ENCODE measurements at places on chromosomes 7 and 10. TPM values are rescaled to one million over a fixed set of nuclear protein-coding genes. Genes with fewer than 3 reads are reported as not detected.
A peak's percentile ranks its signal among the peaks of the same experiment; 100 is the strongest.

The ARL5B gene
- 13.7 TPM for total RNA-seq

The ITPRID1 gene
- not detected for total RNA-seq

DNA sequence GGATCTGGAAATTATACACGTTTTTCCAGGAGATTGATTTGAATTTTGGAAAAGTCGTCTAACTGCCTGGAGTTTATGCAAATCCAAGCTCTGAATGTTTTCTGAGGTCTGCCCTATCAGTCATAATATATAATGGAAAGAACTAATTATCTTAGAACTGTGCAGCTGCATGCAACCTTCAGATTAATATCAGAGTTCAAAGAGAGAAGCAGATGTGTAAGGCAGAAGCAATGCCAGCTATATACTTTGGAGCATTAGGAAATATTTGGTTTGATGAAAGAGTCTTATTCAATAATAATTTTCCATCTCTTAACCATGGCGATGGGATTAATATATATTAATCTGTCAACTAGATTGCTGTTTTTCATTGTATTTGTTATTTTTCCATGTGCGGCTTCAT lies 500.9 kb downstream of the NEBL start:
- H3K4me1 ChIP-seq, result no peaks in the 10 kb centered on the region
- no peak overlapping the region for H3K4me3 ChIP-seq
- no peak overlapping the region for H3K27ac ChIP-seq

- no peaks in the 10 kb centered on the region for H3K27me3 ChIP-seq
- H3K4me1 ChIP-seq, result no peaks in the 10 kb centered on the region
- H3K4me3 ChIP-seq, result no peak overlapping the region
- H3K36me3 ChIP-seq, result no peaks in the 10 kb centered on the region
- DNase-seq, result no peak
Measured at GRCh38 chr10:94281654-94282053, 81.1 kb downstream of the NOC3L start.

GRCh38 chr10:73774637-73775036 lies 7.2 kb upstream of the CHCHD1 start:
- H3K4me3 ChIP-seq, result peak overlapping the region; percentile 80
- no peak for DNase-seq
- peaks cover 28% of the 10 kb centered on the region for H3K4me1 ChIP-seq
- no peaks in the 10 kb centered on the region for H3K27me3 ChIP-seq

DNA sequence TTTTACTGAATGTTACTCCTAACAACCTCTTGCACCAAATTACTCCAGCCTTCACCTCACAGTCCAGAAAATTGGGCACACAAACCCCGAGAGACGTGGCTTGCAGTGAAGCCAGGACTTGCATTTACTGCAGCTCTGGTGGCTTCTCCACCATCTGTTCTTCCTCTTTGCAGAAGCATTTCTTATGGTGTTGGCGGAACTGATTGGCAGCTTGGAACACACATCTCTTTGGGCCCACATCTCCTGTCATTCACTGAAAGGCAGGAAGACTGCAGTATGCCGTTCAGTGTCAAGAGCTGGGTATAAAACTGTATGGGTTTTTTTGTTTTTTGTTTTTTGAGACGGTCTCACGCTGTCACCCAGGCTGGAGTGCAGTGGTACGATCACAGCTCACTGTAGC lies 38.3 kb upstream of the PRKAR1B start:
- H3K27me3 ChIP-seq, result no peaks in the 10 kb centered on the region
- no peak overlapping the region for H3K27ac ChIP-seq
- peaks cover 69% of the 10 kb centered on the region for H3K36me3 ChIP-seq
- H3K4me3 ChIP-seq, result no peak overlapping the region
- no peak for DNase-seq

DNA sequence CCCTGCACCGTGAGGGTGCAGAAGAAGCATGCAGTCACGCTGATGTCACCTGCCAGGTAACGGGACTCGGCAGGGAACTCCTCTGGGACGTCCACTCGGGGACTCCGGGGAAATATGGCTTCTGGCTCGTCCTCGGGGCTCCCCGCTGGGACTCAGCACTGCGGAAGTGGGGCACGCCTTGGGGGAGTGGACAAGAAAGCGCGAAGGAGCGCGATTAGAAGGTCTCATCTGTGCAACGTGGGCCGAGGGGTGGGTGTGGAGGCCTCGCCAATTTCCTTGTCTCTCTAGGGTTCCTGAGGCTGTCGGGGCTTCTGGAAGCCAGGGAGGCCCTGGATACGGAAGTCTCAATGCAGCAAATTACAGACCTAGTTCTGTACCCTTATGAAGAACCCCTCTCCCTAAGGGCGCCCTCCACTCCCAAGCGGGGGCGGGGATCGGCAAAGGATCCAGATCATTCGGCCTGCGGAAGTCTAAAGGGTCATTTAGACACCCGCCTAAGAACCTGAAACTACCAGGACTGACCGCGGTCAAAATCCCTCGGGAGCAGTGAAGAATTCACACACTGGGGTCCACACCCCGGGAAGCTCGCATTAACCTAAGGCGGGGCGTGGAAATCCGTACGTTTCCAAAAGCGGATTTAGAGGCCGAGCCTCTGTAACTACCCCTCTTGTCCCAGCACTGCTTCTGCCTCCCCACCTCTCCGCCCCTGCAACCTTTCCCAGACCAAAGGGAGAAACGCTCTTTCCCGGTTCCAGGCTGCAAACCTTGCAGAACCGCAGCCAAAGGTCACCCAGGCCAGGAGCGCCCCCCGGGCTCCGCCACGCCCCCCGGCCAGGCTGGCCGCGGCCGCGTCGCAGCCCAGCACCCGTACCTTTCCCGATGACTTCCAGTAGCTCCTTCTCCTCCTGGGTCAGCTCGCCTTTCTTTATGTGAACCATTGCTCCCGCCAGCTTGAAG lies 640 bp downstream of the ANKMY2 start:
- peak overlapping the region; percentile 93 for H3K27ac ChIP-seq
- H3K36me3 ChIP-seq, result no peaks in the 10 kb centered on the region
- H3K27me3 ChIP-seq, result no peaks in the 10 kb centered on the region
